Cardiac muscle cell (in vitro differentiated cells and primary cell): ENCODE measurements at places on chromosomes 2 and 18.

- no peak for DNase-seq
Observed at GRCh38 chr2:176852667-176853066, 359.9 kb upstream of the HNRNPA3 start.

- no peak for DNase-seq
Observed at GRCh38 chr18:48862132-48862531, 88.6 kb downstream of the SMAD7 start.

- DNase-seq, result no peak
Observed at GRCh38 chr2:96180521-96180920, 28.1 kb downstream of the STARD7 start.

DNA sequence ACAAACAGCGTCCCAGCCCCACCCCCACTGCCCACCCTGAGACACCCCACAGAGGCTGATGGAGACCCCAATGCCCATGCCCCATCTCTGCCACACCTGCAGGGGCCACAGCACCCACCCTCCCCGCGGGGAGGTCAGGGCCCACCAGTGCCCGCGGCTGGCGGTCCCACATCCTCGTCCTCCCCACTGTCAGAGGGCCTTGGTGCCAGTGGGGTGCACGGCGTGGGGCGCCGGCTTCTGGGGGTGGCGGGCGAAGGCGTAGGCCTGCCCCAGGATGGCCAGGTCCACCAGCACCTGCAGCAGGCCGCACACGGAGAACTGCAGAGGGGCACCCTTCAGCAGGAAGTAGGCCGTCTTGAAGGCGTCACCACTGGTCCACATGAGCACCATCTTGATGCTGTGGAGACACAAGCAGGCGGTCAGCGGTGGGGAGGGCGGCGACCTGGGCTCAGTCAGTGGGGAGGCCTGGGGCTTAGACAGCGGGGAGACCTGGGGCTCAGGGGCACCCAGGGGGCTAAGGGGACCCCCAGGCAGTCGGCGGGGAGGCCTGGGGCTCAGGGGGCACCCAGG is 47.6 kb downstream of the SLC66A2 start:
- DNase-seq, result no peak
